Naive thymus-derived CD8-positive, alpha-beta T cell (primary cell): ENCODE measurements at places on chromosomes 11 and 22. TPM values are rescaled to one million over a fixed set of nuclear protein-coding genes. Genes with fewer than 3 reads are reported as not detected.

DNA sequence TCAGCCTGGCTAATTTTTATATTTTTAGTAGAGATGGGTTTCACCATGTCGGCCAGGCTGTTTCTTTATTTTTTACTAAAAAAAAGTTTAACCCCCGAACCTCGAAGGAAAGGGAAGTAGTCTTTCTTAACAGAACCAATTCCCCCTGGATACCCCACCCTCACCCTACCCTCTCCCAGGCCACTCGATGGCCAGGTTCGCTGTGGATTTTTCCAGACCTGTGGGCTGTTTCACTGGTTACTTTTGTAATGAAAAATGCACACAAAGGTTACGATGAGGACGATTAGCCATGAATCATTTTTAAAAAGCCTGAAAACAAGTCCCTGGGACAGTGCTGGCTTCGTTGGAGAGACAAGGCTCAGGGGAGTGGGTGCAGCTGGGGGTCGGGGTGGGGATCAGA, 2.5 kb downstream of the TSPO start:
- H3K36me3 ChIP-seq = no peaks in the 10 kb centered on the region
- peaks cover 40% of the 10 kb centered on the region for H3K4me1 ChIP-seq
- no peak for DNase-seq
- H3K4me3 ChIP-seq = no peak overlapping the region
- no peak overlapping the region for H3K27ac ChIP-seq

- DNase-seq = no peak
- H3K27me3 ChIP-seq = peaks cover 3% of the 10 kb centered on the region
- H3K36me3 ChIP-seq = no peaks in the 10 kb centered on the region
- H3K27ac ChIP-seq = no peak overlapping the region
- peaks cover 5% of the 10 kb centered on the region for H3K4me1 ChIP-seq
Observed at GRCh38 chr22:30240541-30241417, 5.8 kb downstream of the LIF start.

The CALCA gene
- total RNA-seq = not detected

- DNase-seq = peak; percentile 16
- peak within 1 kb of the TSS; percentile 96 for H3K4me3 ChIP-seq
- peak within 1 kb of the TSS; percentile 86 for H3K27ac ChIP-seq
- H3K4me1 ChIP-seq = peaks cover 20% of the 10 kb centered on the region
- H3K36me3 ChIP-seq = no peaks in the 10 kb centered on the region
- peaks cover 3% of the 10 kb centered on the region for H3K27me3 ChIP-seq
Observed at GRCh38 chr22:30694640-30695350, at the start of gene OSBP2. Gene OSBP2, plus strand, starts transcription at chr22:30694874. Its CDS starts 36 bp downstream, at chr22:30694910.

The FAM181B gene
- not detected for total RNA-seq

The GRM5 gene
- total RNA-seq = not detected

The POU2AF1 gene
- total RNA-seq = 7.2 TPM

- H3K27me3 ChIP-seq = no peaks in the 10 kb centered on the region
- H3K4me3 ChIP-seq = no peak overlapping the region
- H3K27ac ChIP-seq = no peak overlapping the region
- DNase-seq = no peak
- no peaks in the 10 kb centered on the region for H3K36me3 ChIP-seq
Observed at GRCh38 chr11:22079133-22079872, 113.6 kb upstream of the ANO5 start.

GRCh38 chr22:21681566-21682370, 16.0 kb downstream of the PPIL2 start:
- peaks cover 57% of the 10 kb centered on the region for H3K36me3 ChIP-seq
- H3K4me1 ChIP-seq = peaks cover 4% of the 10 kb centered on the region
- H3K4me3 ChIP-seq = no peak overlapping the region
- DNase-seq = no peak

DNA sequence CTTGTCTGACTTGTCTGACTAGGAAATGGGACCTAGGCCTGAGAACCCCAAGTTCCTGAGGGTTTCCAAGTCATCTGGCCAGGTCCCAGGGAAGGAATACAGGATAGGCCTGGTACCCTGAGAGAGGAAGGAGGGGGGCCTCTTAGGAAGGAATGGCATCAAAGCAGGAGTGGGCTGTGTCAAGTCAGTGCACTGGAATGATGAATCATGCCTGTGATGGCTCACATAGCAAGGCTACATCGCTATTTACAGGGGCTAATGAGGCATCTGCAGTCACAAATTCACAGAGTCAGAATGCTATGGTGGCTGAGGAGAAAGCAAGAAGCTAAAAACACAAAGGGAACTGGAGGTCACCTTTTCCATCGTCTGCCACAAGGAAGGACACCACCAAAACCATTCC, 247.3 kb downstream of the NXPE2 start:
- no peaks in the 10 kb centered on the region for H3K36me3 ChIP-seq
- H3K27me3 ChIP-seq = peaks cover 8% of the 10 kb centered on the region
- no peaks in the 10 kb centered on the region for H3K4me1 ChIP-seq
- H3K27ac ChIP-seq = no peak overlapping the region

- H3K36me3 ChIP-seq = peaks cover 46% of the 10 kb centered on the region
- no peaks in the 10 kb centered on the region for H3K4me1 ChIP-seq
- no peak overlapping the region for H3K27ac ChIP-seq
- H3K27me3 ChIP-seq = no peaks in the 10 kb centered on the region
Observed at GRCh38 chr11:85723088-85723487, 37.1 kb upstream of the CCDC89 start.

The RAB36 gene
- total RNA-seq = 1.1 TPM

DNA sequence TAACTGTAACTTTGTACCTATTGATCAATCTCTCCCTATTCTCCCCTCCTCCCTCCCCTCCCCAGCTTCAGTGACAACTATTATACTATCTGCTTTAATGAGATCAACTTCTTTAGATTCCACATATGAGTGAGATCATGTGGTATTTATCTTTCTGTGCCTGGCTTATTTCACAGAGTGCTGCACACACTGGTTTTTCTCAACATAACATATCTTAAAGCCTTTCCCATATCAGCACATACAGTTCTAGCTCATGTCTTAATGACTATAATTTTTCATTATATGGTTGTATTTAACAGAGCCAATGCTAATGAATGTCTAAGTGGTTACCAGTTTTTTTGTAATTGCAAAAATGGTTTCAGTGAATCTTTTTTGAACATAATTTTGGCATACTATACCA, 340.3 kb upstream of the DDI1 start:
- no peak for DNase-seq
- no peak overlapping the region for H3K27ac ChIP-seq
- H3K4me1 ChIP-seq = no peaks in the 10 kb centered on the region
- H3K27me3 ChIP-seq = no peaks in the 10 kb centered on the region
- H3K36me3 ChIP-seq = no peaks in the 10 kb centered on the region

DNA sequence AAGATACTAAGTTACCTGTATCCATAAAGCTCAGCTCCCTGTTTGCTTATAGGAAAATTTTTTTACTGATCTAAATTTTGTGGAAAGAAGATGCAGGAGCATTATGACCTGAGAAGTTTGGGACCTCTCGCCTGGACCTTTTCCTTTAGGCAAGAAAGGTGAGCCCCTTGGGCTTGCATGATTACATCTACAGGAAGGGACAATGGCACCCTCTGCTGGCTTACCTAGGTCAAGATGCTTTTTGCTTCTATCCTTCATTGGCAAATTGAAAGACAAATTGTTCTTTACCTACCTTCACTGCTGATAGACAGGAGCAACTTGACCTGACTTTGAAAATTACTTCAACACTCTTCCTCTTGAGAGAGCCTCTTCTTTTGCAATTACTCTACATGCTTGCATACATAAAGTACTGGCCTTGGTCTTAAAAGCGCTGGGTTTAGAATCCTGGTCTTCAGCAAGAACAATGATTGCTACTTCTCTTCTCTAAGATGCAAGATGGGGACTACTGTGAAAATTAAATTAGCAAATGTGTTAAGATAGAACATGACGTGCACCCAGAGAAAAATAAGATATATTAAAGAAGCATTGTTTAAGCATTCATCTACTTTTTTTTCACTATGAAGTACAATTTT, 147.2 kb downstream of the TRPC6 start:
- peaks cover 2% of the 10 kb centered on the region for H3K27me3 ChIP-seq
- no peak overlapping the region for H3K4me3 ChIP-seq
- no peak overlapping the region for H3K27ac ChIP-seq
- DNase-seq = no peak

The FADS1 gene
- total RNA-seq = 0.55 TPM

GRCh38 chr11:65356394-65356972, 1.9 kb downstream of the TIGD3 start:
- peaks cover 15% of the 10 kb centered on the region for H3K4me1 ChIP-seq
- DNase-seq = no peak
- H3K27me3 ChIP-seq = no peaks in the 10 kb centered on the region

The LMNTD2 gene
- total RNA-seq = 7.2 TPM

DNA sequence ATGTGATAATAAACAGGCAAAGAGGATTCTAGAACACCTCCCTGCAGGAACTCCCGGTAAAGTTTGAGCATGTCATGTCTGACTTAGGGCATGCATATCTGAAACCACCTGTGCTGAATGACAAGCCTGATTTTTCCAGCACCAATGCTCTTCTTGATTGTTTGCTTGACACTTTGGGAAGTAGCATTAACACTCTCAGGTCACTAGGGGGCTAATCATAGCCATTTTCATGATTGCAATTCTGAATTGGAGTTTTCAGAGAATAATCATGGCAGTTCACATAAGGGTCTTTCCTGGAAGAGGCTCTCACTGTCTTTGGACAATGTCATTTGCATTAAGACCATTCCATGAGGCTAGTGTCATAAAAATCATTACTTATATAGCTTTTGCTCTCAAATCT, 234.4 kb upstream of the MTNR1B start:
- no peak overlapping the region for H3K4me3 ChIP-seq
- no peak for DNase-seq
- no peaks in the 10 kb centered on the region for H3K4me1 ChIP-seq
- no peak overlapping the region for H3K27ac ChIP-seq

The FXYD6 gene
- total RNA-seq = not detected

The PSMA1 gene
- total RNA-seq = 152 TPM

DNA sequence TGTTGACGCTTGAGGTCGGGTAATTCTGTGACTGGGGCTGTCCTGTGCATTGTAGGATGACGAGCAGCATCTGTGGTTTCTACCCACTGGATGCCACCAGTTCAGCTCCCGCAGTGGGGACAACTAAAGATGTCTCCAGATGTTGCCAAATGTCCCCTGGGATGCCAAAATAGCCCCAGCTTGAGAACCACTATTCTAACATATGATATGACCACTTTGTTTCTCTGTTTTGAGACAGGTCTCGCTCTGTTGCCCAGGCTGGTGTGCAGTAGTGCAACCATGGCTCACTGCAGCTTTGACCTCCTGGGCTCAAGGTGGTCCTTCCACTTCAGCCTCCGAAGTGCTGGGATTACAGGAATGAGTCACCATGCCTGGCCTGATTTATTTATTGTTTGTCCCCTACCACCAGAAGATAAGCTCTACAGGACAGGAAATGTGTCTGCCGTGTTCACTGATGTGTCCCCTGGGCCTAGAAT, 4.4 kb upstream of the MEN1 start:
- no peaks in the 10 kb centered on the region for H3K27me3 ChIP-seq
- H3K4me1 ChIP-seq = peaks cover 13% of the 10 kb centered on the region
- peak overlapping the region; percentile 28 for H3K27ac ChIP-seq
- DNase-seq = no peak

DNA sequence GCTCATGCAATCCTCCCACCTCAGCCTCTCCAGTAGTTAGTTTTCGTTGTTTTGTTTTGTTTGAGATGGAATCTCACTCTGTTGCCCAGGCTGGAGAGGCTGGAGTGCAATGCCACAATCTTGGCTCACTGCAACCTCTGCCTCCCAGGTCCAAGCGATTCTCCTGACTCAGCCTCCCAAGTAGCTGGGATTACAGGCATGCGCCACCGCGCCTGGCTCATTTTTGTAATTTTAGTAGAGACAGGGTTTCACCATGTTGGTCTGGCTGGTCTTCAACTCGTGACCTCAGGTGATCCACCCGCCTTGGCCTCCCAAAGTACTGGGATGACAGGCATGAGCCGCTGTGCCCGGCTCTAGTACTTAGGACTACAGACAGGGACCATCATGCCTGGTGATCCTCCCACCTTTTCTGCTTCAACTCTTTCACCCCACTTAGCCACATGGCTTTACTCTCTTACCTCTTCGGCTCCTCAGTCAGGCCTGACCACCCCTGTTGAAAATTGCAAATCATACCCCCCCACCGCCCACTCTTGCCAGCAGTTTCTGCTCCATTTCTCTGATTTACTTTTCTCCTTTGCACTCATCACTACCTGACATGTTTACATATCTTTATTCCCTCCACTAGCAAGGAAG, 157.1 kb upstream of the GRK3 start:
- no peaks in the 10 kb centered on the region for H3K27me3 ChIP-seq
- peak overlapping the region; percentile 82 for H3K4me3 ChIP-seq
- no peak for DNase-seq
- H3K4me1 ChIP-seq = peaks cover 26% of the 10 kb centered on the region
- H3K36me3 ChIP-seq = no peaks in the 10 kb centered on the region
- no peak overlapping the region for H3K27ac ChIP-seq

The OR52N1 gene
- not detected for total RNA-seq

DNA sequence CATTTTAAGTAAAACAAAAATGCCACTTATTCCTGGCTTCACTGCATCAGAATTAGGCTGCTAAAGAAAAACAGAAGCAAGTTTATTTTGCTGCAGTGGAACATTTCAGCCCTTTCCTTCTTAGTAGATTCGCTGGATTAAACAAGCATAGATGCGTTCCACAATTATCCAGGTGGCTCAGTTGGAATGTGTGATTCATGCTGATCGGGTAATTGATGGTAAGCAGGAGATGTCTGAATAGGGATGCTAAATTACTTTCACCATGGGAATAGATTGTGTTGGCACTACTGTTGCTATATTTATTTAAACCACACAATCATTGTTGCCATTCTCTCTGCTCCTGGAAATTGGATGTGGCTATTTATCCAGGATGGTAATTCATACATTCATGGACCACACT, 440.1 kb upstream of the DDI1 start:
- no peak for DNase-seq
- H3K27ac ChIP-seq = no peak overlapping the region
- H3K4me1 ChIP-seq = no peaks in the 10 kb centered on the region
- H3K27me3 ChIP-seq = peaks cover 2% of the 10 kb centered on the region
- H3K36me3 ChIP-seq = no peaks in the 10 kb centered on the region
- no peak overlapping the region for H3K4me3 ChIP-seq
